Fibroblast of the conjunctiva (primary cell): ENCODE measurements at places on chromosomes 11 and 22.

DNA sequence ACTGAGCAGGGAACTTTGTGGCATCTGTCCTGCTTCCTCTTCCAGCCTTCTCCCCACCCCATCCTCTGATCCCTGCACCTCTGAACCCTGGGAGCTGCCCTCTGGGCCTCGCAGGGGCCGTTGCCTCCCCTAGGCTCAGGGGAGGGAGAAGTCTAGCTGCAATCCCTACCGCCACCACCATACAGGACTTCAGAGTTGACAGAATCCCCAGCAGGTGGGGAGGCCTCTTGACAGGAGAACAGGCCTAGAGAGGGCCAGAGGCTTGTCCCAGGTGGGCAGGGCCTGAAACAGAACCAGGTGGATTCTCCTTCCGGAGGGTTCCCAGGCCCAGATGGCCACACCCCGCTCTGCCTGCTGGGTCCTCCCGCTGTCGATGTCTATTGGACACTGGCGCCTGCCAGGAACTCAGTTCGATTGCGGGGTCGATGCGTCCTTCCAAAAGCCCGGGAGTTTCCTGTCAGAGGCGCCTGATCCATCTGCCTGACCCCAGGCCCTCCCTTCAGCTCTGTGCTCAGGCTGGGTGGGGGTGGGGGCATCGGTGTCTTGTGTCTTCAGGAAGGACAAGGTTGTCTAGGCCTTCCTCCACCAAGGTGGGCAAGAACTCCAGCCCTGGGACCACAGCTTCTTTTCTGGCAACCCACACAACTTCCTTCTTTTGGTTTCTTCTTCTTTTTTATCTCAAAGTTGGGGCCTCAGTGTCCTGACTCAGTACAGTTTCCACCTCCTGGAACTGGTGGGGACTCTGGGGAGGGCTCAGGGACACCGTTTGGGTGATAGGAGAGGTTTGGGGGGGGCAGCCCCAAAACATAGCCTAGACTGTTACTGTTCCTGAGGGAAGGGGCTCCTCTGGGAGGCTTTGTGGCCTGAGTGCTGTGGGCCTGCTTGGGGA lies 6.4 kb downstream of the STARD10 start:
- DNase-seq = no peak

GRCh38 chr22:29268511-29269229 lies 602 bp downstream of the EWSR1 start:
- peak; percentile 49 for DNase-seq

- no peak for DNase-seq
Measured at GRCh38 chr11:27310182-27310581, 52.8 kb downstream of the CCDC34 start.

- DNase-seq = no peak
Measured at GRCh38 chr11:36450110-36450572, 59.9 kb downstream of the TRAF6 start.

DNA sequence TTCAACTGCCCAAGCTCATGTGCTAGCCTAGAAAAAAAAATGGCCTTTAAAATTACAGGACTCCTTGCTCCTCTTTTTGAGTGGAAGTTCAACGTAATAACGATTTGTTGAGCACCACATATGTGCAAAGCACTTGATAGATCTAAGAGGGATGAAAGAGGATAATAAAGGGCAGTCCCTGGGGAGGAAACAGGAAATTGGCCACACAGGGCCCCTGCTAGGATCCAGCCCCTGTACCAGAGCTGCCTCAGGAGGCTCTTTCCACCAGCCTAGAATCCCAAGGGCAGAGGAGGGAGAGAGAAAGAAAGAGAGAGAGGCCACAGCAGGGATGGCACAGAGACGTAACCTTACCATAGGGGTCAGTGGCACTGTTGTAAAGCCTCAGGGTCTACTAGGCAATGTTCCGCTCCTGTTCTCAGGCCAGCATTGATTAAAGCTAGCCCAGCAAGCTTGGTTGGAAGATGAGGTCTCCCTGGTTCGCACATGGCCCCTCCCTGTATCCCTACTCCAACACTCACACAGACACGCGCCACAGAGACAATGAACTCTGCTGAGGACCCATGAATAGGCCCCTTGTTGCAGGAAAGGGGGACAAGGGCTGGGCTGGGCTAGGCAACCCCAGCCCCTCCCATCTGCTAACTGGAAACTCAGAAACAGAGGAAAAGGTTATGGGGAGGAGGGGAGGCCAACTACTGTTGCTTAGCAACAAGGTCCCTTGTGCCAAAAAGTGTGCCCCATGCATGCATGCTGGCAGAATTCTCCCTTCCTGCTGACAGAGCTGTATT lies at the start of gene TMPRSS5:
Gene TMPRSS5, minus strand, starts transcription at position 438 of the 785 bp plus-strand sequence. Its CDS starts 84 bp downstream, at position 354.
- DNase-seq = no peak

DNA sequence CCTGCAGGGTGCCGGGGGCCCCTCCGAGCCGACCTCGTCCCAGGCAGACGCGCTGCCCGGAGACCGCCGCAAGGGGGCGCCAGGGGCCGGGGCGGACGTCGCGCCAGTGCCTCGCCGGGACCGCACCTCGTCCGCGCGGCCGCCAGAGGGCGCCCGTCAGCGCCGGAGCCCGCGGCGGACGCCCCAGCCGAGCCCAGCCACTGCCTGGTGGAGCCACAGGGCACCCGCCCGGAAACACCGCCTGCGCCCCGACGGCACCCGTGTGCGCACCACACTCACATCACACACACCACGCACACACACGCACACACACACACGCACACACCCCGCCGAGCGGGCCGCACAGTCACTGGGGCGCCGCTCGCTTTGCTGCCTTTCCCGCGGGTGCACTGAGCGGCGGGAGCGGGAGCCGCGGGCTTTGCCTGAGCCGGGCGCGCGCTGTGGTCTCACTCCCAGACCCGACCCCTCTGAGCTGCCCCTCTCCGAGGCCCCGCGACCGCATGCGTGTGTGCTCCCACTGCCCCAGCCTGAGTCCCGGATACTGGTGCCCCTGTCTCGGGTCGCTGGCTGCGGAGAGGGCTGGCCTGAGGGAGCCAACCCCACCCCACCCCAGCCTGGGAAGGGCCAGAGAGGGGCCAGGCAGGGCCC lies 449.3 kb downstream of the OPCML start:
- peak; percentile 9 for DNase-seq

- DNase-seq = no peak
Measured at GRCh38 chr22:31235081-31235480, 23.0 kb downstream of the LIMK2 start.

DNA sequence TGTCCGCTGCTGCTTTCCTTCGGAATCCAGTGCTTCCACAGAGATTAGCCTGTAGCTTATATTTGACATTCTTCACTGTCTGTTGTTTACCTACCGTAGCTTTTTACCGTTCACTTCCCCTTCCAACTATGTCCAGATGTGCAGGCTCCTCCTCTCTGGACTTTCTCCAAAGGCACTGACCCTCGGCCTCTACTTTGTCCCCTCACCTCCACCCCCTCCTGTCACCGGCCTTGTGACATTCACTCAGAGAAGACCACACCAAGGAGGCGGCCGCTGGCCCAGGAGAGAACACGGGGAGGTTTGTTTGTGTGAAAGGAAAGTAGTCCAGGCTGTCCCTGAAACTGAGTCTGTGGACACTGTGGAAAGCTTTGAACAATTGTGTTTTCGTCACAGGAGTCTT lies 15.4 kb upstream of the ST14 start:
- no peak for DNase-seq

GRCh38 chr11:94938095-94939055 lies 35.0 kb downstream of the CWC15 start:
- no peak for DNase-seq

GRCh38 chr22:17167486-17167885 lies 8.4 kb upstream of the HDHD5 start:
- no peak for DNase-seq

DNA sequence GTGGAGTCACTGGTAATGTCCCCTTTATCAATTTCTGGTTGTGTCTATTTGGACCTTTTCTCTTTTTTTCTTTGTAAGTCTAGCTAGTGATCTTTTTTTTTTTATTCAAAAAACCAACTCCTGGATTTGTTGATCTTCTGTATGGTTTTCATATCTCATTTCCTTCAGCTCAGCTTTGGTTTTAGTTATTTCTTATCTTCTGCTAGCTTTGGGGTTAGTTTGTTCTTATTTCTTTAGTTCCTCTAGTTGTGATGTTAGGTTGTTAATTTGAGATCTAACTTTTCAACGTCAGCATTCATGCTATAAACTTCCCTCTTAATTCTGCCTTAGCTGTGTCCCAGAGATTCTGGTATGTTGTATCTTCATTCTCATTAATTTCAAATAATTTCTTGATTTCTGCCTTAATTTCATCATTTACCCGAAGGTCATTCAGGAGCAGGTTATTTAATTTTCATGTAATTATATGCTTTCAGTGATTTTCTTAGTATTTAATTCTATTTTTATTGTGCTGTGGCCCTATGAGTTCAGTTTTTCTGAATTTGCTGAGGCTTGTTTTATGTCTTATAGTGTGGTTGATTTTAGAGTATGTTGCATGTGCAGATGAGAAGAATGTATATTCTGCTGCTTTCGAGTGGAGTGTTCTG lies 29.0 kb downstream of the PI4KA start:
- DNase-seq = no peak

GRCh38 chr11:131897956-131898355 lies 527.5 kb downstream of the NTM start:
- no peak for DNase-seq

- DNase-seq = no peak
Measured at GRCh38 chr11:116082256-116082655, 578.0 kb upstream of the CADM1 start.

GRCh38 chr11:106193956-106194355 lies 116.5 kb downstream of the AASDHPPT start:
- DNase-seq = no peak

- no peak for DNase-seq
Measured at GRCh38 chr22:41949297-41949965, 2.5 kb upstream of the CENPM start.

GRCh38 chr11:45108070-45109064 lies 38.1 kb upstream of the PRDM11 start:
- DNase-seq = no peak

DNA sequence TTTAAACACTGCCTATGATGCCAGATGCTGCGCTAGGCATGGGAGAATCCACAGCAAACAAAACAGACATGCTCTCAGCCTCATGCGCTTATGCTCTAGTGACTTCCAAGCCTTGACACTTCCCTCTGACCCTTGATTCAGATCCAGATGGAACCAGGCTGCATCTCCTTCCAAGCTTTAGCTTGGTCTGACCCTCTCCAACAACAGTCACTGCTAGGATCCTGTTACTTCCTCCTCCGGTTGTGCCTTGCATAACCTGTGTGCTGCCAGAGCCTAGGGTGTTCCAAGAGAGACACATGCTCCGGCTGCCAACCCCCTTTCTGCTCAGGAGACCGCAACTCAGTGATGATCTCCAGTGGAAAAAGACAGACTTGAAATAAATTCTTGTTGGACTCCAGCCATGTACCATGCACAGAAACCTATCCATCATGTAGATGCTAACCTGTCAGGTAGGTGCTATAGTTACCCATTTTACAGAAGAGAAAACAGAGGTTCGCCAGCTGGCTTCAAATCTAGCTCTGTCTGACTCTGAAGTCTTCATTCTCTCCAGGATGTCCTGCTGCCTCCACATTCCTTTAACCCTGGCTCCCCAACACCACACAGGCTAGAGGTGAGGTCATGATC lies 136.3 kb upstream of the TEAD1 start:
- DNase-seq = no peak

DNA sequence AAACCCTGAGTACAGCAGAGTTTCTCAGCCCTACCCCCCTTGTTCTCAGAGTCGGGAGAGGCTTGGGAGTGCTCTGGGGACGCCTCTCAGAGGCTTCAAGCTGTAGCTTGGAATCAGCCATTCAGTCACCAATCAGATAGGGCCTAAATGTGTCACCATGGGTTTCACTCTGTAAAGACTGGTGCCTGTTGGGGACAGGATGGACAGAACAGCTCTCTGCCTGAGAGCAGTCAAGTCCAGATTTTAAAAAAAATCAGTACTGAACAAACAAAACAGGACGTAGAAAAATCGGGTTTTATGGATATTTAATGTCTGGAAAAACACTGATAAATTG lies 1.3 kb downstream of the FADD start:
- DNase-seq = no peak

DNA sequence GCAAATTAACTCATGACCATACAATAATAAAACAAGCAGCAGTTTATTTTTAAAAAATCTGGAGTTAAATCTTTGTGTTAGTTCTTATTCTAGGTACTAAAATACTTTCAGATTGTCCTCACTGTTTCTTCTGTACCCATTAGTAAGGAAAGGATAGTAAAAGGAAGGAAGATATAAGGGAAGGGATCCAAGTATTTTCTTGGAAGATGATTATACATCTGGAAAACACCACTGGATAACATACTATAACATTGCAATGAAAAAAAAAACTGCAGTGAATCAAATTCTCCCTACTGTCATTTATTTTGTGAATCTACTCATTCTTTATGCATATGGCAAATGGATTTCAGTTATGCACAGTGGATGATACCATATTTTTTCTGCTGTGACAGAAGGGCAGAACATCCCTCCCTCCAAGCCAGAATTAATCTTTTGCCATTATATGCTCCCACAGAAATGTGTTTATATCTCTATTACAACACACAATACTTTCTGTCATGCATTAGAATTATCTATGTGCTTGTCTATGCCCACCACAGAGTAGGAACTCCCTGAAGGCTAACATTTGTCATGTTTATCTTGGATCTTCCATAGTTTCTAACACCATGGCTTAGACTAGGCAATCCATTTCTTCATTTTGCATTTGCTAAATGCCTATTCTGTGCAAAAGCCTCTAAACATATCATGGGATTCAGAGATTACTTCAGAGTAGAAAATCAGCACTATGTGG lies 282.3 kb upstream of the CTSC start:
- DNase-seq = no peak

DNA sequence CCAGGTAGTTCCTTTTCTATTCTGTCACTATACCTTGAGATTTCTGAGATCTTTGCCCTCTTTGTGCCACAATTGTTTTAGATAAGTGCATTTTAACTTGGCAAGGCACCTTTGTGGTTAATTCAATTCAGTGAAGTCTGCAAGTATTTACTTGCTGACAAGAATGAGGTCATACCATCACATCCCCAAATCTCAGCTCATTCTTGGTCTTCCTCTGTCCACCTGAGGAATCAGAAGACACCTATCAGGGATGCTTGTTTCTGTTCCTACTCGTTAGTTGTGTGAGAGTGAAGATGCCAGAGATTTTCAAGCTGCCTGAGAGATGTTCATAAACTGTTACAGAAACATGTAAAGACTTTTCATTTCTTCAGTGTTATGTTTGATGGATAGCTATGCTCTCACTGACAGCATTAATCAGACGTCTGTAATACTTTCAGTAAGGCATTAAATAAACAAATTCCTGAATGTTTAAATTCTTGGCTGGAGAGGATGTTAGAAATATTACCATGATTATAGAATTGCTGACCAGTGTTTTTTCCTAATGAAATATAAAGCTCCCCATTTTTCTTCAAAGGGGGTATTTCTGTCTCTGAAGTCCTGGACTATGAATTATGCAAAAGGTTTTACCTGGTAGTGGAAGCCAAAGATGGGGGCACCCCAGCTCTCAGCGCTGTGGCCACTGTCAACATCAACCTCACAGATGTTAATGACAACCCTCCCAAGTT lies 135.0 kb upstream of the MTNR1B start:
- DNase-seq = no peak

GRCh38 chr11:131278472-131278871 lies 91.9 kb upstream of the NTM start:
- DNase-seq = no peak

- DNase-seq = no peak
Measured at GRCh38 chr11:68839911-68840641, 1.6 kb downstream of the CPT1A start.
